ENCODE measurements at places on chromosomes 7 and 10.

DNA sequence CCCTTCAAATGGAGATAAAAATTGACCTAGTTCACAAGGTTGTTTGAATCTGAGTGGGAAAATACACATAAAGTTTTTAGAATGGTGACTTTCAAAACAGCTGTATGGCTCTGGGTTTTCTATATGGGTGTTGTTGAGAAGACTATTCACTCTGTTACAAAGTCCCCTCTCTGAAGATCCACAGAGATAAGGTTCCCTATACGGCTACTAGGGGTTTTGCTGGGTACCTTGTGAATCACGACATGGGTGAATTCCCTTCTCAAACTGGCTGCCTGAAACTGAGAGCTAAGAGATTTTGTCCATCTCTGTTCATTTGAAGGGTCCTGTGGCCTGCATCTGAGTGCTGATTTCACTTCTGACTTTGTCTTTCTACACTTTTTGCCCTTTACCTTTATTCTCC lies 11.8 kb upstream of the SLC13A1 start:
- DNase-seq, result no peak

DNA sequence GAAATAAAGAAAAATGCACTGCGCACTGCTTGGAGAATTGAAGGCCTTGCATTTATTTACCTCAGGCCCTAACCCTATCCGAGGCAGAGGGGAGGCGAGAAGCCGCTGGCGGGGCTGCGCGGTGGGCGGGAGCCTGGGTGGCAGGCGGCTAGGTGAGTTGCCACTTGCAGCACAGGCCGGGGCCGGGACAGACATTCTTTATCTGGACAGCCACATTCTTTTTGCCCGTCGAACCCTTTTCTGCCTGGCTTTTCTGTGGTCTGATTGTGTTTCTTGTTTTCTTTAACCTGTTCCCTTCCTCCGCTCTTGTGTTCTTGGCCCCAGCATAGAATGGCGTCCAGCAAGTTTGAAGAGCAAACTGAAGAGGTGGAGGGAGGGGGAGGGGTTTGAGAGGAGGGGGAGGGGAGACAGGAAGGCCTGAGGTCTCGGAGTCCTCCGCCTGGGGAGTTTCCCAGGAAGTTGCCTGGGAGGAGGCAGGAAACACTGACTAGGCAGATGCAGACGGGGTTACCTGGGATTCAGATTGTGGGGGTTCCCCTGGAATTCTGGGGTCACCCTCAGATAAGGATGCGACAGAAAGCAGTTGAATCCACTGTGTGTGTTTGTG lies 5.1 kb downstream of the SHH start:
- no peak for DNase-seq

- no peak for DNase-seq
Measured at GRCh38 chr7:12861070-12861469, 173.6 kb downstream of the ARL4A start.

- no peak for DNase-seq
Measured at GRCh38 chr7:79897166-79897565, 237.5 kb upstream of the GNAI1 start.

DNA sequence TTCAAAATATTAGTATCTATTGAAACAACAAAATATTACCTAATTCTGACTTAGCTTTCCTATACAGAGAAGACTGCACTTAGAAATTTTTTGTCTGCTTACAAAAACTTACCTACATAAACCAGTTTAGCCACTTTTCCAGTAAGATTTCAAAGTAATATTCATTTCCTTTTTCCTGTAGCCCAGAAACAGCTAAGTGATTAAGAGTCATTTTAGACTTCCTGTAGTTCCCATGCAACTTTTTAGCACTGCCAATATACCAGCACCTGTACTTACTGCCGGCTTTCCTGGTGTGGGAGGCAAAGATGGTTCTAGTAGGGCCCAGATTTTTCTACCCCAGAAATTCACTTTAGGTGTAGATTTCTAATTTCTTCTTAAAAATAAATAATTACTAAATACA lies 21.8 kb downstream of the NT5C2 start:
- no peak for DNase-seq

DNA sequence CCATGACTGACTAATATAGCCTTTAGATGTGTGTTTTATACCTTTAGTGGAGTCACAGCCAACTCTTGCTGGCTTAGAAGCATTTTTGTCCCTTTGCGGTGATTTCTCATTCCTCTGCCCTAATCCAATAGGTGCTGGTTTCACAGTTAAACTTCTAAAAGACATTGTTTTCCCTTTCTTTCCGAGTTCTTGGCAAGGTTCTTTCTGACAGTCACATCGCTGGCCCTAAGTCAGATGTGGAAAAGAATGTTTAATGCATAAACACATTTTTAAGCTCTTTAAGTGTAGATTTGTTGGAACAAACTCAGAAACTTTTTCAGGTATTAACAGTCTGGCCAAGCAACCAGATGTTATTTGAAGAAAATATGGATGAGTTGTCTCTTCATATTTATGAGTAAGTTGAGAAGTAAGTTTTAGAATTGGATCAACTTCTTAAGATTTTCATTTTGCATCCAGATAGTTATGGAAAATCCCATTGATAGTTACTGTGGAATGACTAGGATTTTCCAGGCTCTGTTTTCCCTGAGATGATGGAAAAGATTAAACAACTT lies 4.1 kb downstream of the EPDR1 start:
- DNase-seq, result no peak

- DNase-seq, result no peak
Measured at GRCh38 chr10:31584876-31585275, 265.9 kb downstream of the ZEB1 start.

DNA sequence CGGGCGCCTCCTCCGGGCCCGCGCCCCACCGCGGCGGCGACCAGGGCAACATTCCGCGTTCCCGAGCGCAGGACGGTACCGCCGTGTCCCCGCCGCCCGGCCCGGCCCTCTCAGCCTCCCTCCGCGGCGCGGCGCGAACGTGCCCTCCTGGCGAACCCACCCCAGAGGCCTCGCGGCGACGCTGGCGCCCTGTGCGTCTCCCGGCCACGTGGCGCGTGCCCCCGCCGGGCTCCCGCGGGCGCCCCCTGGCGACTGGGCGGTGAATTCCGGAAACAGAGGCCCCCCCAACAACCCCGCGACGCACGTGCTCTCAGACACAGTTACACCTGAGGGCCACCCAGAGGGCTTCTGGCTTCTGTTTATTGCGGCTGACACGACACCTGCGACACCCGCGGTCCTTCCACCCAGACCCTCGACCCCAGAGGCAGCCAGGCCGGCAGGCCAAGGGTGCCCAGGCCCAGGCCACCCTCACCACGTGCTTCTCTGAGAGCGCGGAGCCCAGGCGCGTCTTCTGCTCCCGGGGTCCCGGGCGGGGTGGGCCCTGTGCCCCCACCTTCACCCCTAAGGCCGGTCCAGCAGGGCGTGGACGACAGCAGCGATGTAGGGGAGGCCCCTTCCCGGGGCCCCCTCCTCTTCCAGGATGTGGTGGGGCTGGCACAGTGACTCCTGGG lies at the start of gene SAP25:
SAP25 (minus strand) TSS at position 210 of the 671 bp plus-strand sequence; CDS start at position 52, 158 bp downstream.
- no peak for DNase-seq

DNA sequence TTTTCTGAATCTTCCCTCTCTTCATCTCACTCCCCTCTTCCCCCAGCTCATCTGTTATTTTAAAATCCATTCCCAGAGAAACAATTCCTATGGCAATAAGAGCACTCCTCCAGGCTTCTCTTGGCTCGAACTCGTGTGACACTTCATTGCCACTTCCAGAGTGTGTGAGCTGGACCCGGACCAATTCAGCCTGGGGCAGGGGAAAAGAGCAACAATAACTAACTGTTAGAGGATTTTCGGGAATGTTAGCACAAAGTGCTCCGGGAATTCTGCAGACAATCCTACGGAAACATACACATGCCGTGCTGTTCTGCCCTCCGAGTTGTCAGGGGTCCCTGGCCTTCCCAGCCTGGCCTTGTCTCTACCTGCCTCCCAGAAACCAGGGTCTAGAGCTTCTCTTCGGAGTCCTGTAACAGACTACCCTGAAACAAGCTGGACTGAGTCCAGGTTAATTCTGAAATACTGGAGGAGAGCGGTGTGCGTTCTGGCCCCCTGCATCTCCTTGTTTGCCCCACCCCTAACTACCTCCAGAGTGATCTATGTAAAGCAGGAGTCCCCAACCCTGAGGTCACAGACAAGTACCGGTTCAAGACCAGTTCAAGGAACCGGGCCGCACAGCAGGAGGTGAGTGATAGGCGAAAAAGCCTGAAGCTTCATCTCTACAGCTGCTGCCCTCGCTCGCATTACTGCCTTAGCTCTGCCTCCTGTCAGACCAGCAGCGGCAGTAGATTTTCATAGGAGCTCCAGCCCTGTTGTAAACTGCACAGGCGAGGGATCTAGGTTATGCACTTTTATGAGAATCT lies 11.3 kb downstream of the COL26A1 start:
- no peak for DNase-seq

GRCh38 chr7:151817981-151818673 lies 58.8 kb downstream of the PRKAG2 start:
- DNase-seq, result no peak

DNA sequence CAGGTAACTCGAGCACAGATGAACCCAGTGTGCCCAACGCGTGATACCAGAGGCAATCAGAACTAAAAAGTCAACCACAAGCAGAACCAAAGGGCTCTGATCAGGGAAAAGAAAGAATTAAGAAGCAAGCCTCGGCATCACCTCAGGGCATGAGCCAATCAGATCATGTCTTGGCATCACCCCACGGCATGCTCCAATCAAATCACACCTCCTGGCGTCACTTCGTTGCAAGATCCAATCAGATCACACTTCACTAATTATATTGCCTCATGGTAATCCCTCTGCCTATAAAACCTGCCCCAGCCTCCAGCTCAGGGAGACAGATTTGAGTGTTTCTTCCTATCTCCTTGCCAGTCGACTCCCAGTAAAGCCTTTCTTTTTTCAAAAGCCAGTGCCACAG lies 46.8 kb downstream of the TYW1B start:
- DNase-seq, result no peak

DNA sequence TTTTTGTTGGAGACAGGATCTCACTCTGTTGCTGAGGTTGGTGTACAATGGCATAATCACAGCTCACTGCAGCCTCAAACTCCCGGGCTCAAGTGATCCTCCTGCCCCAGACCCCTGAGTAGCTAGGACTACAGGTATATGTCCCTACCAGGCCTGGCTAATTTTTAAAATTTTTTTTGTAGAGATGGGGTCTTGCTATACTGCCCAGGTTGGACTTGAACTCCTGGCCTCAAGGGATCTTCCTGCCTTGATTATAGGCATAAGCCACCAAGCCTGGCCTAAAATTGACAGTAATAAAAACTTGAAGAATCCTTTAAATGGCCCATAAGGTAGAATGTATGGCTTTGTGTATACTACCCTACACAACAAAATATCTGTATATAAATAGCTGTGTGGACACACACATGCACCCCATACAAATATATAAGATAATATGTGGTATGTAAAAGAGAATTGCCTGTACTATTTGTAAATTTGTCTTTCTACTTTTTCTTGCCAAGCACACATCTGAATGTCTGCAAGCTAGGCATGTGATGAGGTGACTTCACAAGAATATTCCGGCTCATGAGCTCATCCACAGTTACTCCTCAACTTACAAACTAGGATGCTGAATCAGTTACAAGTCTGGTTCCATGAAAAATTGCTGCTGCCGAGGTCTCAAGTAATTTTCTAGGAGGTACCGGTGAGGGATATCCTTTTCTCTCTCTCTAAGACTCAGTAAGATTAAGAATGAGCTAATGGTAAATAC lies 26.6 kb downstream of the POLR3A start:
- no peak for DNase-seq

DNA sequence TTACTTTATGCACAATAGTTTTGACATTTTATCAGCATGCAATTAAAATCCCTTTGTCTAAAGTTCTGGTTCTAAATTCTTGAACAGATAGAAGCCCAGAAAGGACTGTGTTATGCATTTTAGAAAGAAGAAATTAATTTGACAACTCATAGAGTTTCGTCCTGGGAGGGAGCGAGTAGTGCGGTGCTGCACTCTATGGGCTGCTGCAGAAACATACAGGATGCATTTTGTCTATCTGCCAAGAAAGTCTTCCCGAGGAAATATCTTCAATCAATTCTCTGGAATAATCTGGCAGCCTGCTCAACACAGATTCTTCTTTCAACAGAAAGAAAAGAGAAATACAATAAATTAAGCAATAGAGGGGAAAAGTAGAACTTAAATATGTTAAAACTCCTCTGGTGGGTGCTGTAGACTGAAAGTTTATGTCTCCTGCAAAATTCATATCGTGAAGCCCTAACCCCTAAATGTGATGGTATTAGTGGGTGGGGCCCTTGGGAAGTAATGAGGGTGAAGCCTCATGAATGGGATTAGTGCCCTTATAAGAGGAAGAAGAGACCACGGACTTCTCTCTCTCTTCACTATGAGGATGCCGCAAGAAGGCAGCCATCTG lies 39.0 kb upstream of the IFRD1 start:
- DNase-seq, result no peak

GRCh38 chr10:132728741-132729140 lies 57.2 kb downstream of the NKX6-2 start:
- DNase-seq, result no peak

DNA sequence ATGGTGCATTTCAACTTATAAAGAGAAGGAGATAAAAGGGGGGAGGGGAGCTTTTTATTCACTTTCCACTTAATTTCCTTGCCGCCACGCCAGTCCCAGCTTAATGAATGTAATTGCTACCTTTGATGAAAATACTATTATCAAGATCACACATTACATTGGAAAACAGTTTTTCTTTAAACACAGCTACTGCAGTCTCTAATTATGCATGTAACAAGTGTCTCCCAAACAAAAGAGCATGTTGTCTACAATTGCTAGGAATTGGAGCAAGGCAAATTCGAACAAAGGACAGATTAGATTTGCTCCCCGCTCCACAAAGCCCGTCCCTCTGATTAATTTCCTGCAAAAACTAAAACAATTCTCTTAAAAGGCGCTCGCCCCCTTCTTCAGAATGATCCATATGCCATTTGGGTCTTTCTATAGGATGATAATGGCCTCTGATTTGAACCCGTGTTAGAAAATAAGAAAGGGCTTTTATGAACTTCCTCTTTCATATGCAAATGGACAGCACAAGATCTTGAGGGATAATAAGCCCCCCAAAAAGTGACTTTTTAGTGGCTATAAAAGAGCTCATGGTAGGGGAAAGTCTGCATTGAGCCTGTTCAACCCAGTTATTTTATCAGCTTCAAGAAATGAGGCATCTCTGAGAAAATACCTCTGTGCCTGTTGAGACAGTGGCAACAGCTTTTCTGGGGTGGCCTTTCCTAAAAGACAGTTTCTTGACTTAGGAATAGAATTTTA lies 60.6 kb downstream of the ACADSB start:
- no peak for DNase-seq

- DNase-seq, result no peak
Measured at GRCh38 chr10:56856569-56856968, 495.5 kb upstream of the ZWINT start.

DNA sequence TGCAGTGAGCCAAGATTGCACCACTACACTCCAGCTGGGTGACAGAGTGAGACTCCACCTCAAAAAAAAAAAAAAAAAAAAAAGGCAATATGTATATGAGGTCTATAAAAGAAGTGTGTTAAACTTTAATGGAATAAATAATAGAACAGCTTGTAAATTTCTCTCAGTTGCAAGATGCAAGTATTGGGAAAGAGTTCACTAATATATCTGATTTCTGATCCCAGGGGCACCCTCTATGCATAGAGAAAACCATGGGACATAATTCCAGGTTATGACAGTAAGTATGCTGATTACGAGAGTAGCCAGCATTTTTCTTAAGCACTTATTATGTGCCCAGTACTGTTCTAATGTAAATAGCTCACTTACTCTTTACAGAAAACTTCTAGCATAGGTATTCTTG lies 66.1 kb upstream of the AFAP1L2 start:
- DNase-seq, result no peak

GRCh38 chr7:41336455-41336952 lies 366.4 kb downstream of the INHBA start:
- DNase-seq, result no peak

All from esophagus squamous epithelium (tissue), 5 donors.